Stomach (tissue), 19 donors: ENCODE measurements at places on chromosomes 1 and 21.

DNA sequence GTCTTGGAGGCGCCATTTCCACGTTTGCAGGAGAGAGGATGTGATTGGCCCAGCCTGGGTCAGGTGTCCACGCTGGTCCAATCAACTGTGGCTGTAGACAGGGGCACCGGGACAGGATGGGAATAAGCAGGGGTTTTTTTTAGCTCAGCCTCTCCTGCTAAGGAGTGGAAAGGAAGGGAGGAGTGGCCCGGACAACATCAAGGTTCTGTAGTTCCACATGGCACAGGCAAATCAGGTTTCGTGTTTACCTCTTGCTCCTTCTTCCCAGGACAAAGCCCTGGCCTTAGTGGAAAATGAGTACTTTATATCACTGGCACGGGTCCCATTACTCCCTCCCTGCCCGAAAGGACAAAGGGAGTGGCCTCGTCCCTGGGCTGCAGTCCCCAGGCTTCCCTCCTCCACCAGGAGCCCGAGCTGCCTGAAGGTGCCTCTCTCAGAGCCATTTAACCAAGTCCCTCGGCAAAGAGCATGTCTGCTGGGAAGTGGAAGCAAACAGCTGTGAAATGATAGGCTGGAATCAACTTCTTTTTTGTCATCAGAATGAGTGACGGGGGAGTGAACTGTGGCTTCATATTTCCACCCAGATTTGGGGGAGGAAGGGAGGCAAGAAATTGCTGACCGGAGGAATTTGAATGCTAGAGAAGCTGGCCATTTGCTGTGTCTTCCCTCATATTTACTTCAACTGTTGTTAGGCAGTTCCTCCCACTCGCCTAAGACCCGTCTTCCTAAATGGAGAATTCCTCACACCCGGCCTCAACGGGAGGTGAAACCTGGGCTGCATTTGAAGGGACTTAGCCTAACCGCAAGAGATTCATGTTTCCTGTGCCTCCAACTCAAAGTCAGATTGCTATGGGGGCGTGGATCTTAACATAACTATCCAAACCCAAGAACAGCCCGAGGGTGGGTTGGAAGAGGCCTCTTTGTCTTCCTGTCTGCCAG is 84.9 kb upstream of the SLC44A3 start:
- DNase-seq: peak; percentile 69

- no peak for DNase-seq
Observed at GRCh38 chr21:15367061-15367626, 302.3 kb upstream of the NRIP1 start.

GRCh38 chr1:56713112-56713511 is 68.0 kb downstream of the PRKAA2 start:
- DNase-seq: no peak

DNA sequence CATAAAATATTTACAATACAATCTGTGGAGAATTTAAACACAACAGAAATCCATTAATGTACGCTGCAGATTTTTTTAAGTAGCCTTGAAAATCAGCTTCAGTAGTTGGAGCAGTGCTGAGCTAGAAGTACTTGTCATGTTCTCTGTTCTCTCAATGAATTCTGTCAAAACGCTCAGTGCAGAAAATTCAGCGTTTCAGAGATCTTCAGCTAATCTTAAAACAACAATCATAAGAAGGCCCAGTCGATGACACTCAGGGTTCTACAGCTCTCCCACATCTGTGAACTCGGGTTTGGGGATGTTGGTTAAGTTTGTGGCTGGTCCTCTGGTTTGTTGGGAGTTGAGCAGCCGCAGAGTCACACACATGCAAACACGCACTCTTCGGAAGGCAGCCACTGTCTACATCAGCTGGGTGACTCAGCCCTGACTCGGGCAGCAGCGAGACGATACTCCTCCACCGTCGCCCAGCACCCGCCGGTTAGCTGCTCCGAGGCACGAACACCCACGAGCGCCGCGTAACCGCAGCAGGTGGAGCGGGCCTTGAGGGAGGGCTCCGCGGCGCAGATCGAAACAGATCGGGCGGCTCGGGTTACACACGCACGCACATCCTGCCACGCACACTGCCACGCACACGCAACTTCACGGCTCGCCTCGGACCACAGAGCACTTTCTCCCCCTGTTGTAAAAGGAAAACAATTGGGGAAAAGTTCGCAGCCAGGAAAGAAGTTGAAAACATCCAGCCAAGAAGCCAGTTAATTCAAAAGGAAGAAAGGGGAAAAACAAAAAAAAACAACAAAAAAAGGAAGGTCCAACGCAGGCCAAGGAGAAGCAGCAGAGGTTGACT is 161.2 kb downstream of the RUNX1 start:
- peak; percentile 82 for DNase-seq

GRCh38 chr1:214532070-214532469 is 19.3 kb downstream of the PTPN14 start:
- no peak for DNase-seq

DNA sequence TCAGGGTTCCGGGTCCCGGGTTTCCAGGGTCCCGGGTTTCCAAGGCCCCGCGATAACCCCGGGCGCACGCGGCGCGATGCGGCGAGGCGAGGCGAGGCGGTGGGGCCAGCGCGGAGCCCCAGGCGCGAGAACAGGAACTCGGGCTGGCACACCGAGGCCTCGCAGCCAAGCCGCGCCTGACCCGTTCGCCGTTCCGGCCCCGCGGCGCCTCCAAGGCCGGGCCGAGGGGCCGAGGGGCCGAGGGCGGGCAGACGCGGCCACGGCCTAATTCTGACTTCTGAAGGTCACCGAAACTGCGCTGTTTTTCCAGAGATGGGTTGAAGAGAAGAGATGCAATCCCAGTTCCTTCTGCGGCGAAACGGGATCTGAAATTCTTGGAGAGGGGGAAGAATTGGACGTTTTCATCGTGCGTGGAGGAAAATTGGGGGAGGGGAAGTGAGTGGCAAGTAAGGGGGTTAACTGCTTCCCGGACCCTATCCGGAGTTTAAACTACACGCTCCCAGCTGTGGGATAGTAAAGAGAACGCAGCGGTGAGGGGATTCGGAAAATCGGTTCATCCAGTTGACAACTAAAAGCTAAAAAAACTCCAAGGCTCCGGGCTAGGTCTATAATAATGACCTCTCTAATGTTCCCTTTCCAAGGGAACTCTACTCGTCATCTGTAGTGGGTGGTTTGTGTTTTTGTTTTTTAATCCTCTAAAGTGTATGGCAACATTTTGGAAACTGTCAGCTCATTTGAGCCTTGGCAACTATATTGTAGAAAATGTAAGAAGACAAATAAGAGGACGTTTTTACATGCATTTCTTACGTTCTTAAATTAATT is 8.2 kb downstream of the TBX15 start:
- DNase-seq: no peak

DNA sequence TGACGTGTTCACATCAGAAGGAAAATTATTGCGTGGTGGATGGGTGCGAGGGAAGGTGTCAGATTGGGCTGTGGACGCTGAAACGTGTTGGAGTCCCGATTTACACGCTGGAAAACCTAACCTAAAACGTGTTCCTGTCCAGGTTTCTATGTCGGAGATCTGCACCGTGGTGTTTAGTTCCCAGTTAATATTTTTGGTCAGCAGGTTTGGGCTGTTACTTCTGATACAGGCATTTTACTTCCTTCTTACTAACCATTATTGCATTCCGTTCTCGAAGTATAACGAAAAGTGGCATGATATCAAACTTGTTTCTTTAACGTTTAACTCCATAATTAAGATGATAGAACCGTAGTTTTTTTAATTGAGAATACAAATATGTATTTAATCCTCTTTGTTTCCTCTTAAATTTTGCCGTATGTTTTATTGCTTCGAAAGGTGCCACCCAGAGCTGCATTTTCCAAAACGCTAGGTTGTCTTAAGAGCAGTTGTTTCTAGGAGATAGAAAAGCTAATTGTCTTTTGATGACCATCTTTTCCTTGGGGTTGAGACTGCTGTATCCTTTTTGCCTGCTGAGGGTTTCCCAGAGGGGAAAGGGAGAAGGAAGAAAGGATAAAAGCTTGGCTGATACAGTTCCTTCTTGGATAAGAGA is 1.3 kb downstream of the ADARB1 start:
- DNase-seq: no peak

GRCh38 chr1:20344738-20345137 is 54.1 kb downstream of the VWA5B1 start:
- DNase-seq: no peak

DNA sequence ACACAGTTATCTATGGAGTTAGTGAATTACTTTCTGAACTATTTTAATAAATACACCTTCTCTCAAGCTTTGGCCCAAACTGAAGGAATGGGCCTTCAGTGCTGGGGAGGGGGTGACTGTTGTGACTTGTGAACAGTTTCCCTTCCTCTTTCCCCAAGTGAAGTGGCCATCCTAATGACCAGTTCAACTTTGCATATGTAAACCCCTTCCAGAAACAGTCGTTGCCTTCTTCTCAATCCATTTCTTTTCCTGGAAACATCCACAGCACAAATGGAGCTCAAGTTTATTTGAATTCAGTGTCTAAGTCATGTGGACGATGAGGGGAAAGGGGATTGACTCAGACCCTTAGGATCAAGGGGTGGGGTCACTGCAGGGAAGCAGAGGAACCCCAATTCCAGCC is 1.3 kb upstream of the INPP5B start:
- no peak for DNase-seq

DNA sequence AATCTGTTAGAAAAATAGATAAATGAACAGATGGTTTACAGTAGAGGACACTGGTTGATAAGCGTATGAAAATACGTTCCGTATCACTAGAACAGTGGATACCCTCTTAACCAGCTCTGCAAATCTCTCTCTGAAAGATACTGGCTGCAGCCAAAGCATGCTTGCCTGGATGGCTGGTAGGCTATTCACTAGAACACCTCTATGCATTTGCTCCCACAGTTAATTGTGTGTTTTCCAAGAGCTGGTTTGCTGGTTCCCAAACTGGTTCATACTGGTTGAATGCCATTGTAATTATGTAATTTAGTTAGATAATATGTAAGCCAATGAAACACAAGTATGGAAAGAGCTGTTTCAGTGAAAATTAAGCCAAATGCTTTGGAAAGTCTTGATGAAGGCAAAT is 126.6 kb downstream of the C1orf21 start:
- DNase-seq: no peak

GRCh38 chr1:82525378-82525777 is 724.6 kb downstream of the ADGRL2 start:
- no peak for DNase-seq

- DNase-seq: no peak
Observed at GRCh38 chr1:101151286-101151685, 85.5 kb upstream of the S1PR1 start.

DNA sequence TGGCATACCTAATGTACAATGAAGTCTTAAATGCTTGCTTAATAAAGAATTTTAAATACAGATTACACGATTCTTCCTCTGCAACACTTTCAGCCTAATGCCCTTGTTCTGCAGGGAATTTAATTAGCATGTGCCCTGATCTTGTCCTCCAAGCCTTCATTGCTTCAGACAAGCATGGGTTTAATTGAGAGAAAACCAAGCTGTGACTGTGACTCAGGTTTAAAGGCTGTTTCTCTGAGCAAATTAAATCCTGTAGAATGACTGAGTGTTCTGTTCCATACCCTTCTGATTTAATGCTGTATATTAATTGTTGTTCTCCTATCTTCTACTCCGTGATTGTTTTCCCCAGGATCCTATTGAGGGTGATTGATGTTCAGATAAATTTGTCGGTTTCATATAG is 269.0 kb upstream of the PRMT6 start:
- DNase-seq: no peak

GRCh38 chr1:52554267-52554640 is 1.4 kb upstream of the TUT4 start:
- DNase-seq: no peak

DNA sequence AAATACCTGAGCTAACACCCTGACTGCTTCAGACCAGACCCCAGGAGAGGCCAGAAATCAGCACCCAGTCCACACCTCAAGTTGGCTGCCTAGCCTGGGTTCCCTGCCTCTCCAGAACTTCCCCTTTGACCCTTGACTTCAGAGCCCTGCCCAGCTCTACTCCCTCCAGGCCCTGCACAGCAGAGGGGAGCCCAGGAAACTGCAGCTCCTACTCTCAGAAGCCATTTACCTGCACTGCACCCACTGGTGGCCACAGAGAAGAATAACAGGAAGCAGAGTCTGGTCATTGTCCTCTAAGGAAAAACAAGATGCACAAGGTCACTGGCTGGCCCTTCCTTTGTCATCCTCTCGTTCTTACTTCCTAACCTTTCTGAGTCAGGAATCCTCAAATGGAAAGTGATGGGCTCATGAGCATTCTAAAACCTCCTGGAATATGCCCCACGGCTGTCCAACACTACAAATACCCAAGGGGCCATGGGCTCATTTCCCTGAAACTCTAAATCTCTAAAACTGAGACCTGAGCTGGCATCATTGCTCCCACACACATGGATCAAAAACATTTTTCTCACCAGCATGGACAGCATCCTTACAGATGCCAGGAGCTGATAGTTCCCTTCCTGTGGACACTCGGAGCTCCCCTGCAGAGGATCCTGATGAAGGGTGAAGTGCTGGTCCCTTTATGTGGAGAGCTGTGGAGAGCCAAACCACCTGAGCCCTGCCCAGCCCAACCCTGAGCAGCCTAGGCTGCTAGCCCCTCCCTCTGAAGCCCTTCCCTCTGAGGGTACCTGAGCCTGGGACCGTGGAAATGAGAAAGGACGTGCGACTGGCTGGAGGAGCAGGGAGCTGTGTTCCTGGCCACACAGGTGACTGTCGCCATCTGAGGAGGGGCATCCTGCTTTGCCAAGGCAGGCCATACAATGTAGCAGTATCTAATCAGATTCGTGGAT is at the start of gene ITLN2:
ITLN2 (minus strand) TSS at position 652 of the 947 bp plus-strand sequence; CDS start at position 584, 68 bp downstream.
- DNase-seq: peak; percentile 49

DNA sequence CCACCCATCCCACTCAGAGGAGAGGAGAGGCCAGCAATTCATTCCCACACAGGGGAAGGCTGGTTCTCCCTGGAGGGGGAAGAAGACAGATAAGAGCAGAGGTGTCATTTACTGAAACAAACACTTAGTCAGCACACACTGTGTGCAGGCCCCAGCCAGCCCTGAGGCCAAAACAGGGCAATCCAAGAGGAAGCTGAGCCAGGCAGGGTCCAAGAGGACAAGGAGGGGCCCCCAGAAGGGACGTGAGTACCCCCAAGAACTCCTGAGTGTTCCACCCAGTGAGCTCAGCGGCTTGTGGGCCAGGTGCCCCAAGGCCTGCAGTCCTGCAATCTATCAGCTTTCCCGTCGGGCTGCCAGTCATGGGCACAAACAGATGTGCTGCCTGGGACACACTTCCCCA is 15.8 kb downstream of the ADGRB2 start:
- no peak for DNase-seq

GRCh38 chr1:152394151-152394550 is 19.9 kb downstream of the CRNN start:
- DNase-seq: no peak

DNA sequence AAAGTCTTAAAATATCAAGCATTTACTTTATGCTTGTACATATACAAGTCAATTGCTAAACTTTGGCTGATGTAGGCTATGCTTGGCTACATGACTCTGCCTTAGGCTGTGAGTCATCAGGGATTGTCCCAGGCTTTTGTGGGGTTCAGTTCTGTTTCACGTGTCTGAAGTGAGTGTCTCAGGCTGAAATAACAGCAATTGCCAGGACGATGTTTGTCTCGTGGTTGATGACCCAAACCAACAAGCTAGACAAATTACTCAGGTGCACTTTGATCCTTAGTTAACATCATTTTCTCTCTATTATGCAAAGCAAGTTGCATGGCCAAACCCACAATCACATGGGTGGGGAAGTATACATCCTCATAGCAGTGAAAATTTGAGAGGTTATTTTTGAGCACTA is 410.1 kb downstream of the BRINP3 start:
- no peak for DNase-seq
